ENCODE measurements at places on chromosomes 2 and 18.

GRCh38 chr2:75627902-75628504 is 18.6 kb upstream of the MRPL19 start:
- peak; percentile 89 for DNase-seq

GRCh38 chr2:98585386-98585785 is 22.9 kb downstream of the COA5 start:
- no peak for DNase-seq

- DNase-seq: no peak
These were observed 77.7 kb downstream of the RHOB start for GRCh38 chr2:20524412-20525040.

DNA sequence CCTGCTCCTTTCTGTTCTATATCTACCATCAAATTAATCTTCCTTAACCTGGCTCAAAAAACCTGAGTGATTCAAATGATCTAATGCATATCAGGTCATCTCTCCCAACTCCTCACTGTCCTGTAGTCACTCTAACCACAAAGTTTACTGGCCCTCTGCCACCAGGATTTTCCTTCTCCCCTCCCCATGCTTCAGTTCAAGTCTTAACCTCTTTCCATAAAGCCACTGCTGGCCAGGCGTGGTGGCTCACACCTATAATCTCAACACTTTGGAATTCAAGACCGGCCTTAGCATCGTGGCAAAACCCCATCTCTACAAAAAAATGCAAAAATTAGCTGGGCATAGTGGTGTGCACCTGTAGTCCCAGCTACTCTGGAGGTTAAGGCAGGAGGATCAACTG is 7.5 kb upstream of the SP3 start:
- no peak for DNase-seq

GRCh38 chr2:200968162-200968561 is 4.7 kb upstream of the ORC2 start:
- DNase-seq: no peak
